ENCODE measurements at places on chromosomes 2 and 18.

- no peak for DNase-seq
Observed at GRCh38 chr2:215904101-215904500, 109.2 kb downstream of the MREG start.

DNA sequence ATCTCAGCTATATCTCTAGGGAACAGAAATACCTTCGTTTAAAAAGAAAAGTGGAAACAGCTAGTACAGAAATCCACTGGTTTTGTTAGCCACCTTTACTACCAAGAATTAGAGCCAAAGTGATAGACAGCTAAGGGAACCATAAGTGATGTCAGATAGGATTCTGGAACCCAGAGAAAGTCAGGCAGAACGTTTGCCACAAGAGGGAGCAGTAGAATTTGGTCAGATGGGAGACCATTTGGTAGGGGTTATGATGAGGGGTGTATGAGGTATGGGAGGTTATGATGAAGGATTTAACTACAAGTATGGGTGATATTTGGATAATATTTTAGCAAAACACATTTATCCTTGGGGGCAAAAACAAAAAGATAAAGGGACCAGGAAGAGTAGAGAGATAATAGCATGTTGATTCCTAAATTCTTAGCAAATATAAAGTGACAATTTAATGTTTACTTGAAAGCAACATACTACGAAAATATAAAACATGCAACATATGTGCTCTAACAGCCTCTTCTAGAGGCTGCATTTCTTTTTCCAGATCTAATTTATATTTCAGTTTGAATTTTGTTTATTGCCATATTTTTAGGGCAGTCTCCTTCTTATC, 3.3 kb downstream of the SLC8A1 start:
- DNase-seq = no peak

- DNase-seq = no peak
Observed at GRCh38 chr2:60742419-60742818, 13.6 kb upstream of the PAPOLG start.

- DNase-seq = no peak
Observed at GRCh38 chr2:23658466-23658942, 268.4 kb downstream of the ATAD2B start.

GRCh38 chr2:174787487-174788205, 23.4 kb upstream of the CHRNA1 start:
- no peak for DNase-seq

DNA sequence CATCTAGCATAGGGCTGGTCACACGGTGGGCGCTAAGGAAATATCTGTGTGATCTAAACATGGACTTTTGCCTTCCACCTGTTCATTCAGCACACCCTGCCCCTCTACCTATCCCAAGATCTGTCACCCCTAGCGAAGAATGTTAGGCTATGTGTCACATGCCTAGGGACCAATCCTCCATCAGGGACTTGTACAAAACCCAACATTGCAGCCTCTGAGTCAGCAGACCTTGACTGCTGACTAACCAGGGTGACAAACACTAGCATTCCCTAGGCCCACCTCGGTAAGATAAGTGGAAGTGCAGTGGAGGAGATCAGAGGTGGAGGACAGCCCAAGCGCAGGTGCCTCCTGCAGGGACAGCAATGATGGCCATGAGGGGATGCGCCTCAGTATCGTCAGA, 99.2 kb downstream of the SOX11 start:
- no peak for DNase-seq

DNA sequence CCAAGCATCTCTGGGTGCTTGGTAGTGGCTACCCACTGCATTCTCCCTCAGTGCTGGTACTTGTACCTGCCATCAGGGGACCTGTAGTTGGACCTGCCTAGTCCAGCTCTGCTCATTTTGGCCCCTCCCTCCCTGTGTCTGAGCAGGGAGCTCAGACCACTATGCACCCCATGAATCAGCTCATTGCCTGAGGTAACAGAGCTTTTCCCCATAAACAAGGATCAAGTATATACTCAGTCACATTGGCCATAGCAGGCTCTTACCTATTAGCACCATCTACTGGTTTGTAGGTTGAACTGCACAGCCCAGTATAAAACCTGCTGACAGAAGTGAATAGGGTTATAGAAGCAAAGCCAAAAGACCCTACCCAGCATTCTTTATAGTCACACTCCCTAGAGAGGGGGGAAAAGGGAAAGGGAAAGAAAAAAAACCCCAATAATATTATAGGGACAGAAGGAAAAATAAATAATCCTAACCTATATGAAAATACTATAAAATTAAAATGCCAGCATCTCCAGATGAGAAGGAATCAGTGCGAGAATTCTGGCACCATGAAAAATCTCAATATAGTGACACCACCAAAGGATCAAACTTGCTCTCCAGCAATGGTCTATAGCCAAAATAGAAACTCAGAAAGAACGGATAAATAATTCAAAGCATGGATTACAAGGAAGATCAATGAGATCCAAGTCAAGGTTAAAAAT, 6.9 kb upstream of the FLACC1 start:
- DNase-seq = peak; percentile 12

DNA sequence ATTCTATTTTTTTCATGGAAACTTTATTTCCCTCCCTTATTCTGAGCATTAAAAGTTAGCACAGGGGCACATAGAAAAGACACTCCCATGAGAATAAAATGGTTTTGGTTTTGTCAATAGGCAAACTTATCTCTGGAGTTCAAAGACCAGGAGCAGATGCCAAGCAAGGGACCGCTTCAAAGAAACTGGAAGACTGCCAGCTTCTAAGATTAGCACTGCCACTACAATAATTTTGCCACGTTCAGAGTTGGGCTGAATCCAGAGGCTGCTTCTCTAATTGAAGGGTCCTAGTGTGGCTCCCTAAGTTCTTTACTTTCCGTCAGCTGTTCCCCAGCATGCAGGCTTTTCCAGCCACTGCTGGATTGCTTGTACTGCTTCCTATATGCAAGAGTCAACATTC, 681.0 kb upstream of the GCFC2 start:
- DNase-seq = no peak

DNA sequence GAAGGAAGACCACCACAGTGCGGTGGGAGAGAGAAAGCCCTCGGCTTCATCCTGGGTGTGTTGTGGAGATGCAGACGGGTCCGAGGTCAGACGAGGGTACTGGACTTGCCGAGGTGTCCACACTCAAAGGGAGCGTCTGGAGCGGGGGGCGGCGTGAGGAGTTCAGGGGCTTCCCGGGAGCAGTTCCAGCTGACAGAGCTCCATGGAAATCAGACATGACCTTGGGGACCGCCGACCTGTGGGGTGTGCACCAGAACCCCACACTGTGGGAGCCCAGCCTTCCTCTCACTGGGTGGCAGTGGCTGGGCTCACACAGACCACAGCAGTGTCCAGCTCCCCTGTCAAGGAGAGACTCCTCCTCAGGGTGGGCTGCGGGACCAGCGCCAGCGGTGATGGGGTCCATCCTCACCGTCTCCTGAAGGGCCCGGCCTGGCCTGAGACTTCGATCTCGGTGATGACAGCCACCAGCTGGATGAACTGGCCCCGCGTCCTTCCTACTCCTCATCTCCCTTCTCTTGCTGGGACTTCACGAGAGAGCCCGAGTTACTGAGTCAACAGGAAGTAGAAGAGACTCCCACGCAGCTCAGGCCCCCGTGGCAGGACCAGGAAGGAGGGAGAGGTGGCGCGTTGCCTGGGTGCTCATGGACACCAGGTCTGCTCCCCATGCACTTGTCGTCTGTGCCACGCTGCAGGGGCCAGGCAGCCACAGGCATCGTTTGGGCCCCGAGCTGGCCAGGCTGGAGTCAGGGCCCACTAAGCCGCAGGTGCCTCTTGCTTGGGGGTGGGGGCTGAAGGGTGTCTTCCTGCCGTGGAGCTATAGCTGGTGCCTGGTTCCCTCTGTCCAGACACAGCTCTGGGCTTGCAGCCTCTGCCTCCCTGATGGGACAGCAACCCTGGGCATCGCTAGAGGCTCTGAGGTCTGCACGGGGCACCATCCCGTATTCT, 101.9 kb upstream of the CTDP1 start:
- no peak for DNase-seq

DNA sequence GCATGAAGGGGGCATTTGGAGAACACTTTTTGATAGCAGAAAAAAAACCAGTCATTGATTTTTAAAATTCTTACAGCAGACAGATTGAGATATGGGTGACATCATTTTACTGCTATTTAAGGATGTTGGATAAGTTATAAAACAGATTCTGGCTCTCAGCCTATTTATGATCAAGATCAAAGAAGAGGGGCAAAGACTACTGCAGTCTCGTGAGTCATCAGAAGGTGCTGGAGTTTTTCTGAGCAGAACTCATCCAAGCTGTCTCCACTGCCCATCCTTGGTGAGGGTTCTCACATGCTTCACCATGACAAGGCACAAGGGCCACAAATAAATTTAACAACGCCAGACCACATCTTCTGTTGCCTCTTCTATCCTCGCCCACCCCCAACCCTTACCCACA, 58.8 kb downstream of the ST6GAL2 start:
- DNase-seq = no peak

GRCh38 chr2:101255501-101255900, 2.8 kb downstream of the CNOT11 start:
- no peak for DNase-seq

DNA sequence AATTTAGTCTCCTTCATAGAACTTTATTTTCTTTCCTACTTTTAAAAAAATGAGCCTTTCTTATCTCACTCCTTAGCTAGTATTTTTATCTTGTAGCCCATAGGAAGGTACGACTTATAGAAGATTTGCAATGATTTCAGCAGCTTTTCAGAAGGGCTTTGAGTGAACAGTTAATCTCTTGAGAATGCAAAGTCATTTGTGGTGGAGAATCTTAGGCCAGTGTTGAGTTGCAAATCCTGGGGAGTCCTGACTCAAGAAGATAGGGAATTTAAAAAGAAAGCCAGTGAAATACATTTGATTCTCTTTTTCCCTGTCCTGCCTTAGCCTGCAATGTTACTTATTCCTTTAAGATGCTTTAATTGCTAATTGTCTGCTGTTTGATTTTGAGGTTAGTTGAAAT, 33.6 kb downstream of the LYPD6 start:
- DNase-seq = no peak

DNA sequence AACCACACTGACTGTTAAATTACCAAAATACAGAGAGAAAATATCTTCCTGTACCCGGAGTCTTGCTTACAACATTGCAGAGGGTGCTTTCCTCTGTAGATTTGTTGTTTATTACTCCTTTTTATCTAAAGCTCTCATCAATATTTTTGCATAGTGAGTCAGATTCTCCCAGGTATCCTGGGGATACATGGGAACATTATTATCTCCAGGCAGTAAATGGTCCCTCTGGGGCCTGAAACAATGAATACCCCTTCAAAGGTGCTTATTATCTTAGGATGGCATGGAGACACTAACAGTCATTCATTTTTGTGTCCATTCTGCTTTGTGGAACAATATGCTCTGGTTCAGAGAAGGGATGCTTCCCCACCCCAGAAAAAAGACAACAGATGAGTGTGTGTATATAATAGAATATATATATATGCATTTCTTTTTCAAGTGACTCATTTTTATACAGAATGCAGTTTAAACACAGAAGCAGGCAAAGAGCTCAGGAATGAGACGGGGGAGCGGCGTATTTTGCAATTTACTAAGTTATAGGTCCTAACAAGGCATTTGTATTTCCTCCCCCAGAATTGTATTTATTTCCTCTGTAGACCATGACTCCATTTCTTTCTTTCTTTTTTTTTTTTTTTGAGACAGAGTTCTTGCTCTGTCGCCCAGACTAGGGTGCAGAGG, 424.8 kb upstream of the ZEB2 start:
- DNase-seq = no peak

DNA sequence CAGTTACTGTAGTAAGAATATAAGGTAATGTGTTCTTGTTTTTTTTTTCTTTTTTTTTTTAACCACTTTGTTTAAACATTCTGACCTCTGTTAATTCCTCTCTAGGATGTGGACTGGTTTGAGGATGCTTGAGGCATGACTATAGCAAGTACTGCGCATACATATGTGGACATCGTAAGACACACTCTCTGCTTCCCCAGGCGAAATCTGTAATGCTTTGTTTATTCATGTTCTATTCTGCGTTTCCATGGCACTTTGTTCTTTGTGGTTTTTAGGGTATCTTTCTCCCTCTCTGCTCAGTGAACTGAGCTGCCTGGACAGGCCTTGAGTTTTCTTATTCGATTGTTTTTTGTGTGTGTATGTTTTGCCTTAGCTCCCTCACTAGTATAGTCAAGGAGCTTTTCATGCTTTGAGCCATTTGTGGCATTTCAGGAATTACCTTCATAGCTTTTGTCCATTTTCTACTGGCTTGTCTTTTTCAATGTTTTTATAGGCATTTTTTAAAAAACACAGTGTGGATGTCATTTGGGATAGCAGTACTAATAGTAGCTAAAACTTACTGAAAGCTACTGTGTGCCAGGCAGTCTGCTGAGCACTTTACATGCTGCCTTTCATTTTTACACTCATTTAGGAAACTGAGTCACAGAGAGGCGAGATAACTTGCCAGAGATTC, 1.9 kb upstream of the SH3BP4 start:
- peak; percentile 47 for DNase-seq

GRCh38 chr2:118554616-118555015, 292.8 kb downstream of the EN1 start:
- peak; percentile 39 for DNase-seq

GRCh38 chr18:24727685-24728084, 267.2 kb downstream of the HRH4 start:
- DNase-seq = no peak

DNA sequence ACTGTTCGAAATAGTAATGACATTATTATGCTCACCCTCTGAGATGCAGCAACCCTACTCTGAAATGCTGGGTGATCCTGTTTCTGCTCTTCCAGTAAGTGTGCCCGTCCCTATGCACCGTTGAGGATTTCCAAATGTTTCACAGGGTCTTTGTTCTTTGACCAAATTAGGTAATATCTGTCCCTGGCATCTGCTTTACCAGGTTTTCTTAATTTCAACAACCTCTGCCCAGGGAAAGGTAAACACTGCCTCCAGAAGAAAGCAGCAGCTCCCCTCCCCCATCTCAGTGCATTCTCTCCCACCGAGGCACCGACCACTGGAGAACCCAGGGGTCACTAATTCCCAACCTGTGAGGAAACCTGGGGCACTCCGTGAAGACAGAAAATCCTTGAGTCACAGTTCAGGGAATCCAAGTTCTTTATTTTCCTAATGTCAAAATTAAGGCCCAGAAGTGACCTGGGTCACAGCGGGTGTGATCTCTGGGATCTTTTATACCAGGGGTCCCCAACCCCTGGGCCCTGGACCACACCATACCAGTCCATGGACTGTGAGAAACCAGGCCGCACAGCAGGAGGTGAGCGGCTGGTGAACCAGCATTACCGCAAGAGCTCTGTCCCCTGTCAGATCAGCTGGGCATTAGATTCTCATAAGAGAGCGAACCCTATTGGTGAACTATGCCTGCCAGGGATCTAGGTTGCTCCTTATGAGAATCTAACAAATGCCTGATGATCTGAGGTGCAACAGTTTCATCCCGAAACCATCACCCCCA, 1.2 kb upstream of the GRB14 start:
- no peak for DNase-seq

DNA sequence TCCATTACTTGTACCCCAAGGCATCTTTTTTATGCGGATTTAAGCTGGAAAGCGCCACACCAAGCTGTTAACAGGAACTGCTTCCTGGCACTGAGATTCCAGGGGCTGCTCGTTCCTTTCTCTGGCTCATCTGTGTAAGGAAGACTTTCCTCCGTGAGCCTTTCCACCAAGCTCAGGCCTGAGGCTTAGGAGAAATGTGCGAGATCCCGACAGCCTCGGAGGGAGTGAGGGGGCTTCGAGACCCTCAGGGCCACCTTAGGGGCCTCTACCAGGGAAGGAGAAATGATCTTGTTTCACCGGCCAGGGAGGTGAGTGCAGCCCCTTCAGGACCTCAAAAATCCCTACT, 17.1 kb downstream of the B3GNT7 start:
- DNase-seq = no peak

Measured in COLO829 (cell line).